ENCODE measurements at places on chromosomes 7 and 10.

DNA sequence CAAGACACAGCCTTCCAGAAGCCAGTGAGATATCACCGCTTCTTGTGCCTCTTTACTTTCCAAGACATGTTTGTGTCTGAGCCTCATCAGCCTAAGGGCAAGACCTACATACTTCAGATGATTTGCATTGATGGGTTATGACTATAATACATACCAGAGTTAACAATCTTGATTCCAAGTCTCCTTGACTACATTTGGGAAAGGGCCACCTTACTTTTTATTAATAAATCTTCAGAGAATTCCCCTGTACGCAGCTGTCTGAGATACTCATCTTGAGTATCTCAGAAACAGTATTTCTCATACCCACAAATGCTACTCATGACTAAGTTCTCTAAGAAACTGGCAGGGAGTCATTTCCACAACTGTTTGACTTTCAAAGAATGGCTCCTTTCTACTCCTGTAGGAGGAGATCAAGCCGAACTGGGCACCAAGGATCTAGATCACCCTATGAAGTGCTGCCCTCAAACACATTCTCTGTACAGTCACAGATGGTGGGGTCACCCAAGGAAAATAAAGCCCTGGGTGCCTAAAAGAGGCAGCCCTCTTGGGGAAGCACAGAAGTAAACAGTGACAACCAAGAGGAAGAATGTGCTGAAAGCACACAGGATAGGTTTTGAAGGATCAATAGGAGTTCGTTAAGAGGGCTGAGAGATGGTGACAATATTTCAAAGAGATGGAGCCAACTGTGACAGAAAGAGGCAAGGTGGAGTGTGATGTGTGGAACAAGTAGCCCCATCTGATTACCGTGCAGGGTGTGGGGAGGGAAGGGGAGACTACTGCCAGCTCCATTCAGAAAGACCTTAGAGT, 138.9 kb downstream of the JAZF1 start:
- DNase-seq, result no peak

GRCh38 chr10:82558014-82558607, 683.1 kb downstream of the NRG3 start:
- no peak for DNase-seq

DNA sequence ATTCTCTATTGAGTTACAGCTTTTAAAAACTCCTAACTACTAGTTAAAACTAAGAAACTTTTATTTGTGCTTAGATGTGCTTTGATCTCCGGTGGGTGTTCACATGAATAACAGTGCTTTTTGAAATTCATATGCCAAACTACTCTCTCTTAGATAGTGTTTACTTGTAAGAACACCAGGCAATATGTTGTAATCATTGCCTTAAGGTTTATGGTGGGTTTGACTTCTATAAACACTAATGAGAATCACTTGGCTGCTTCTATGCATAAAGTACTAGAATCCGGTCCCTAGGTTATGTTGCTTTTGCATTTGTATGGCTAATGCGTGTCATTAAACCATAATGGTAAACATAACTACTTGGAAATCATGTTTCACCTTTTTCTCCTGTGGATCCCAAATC, 203.9 kb upstream of the VSTM2A start:
- no peak for DNase-seq

GRCh38 chr10:127853868-127854768, 38.6 kb downstream of the CLRN3 start:
- DNase-seq, result peak; percentile 56

GRCh38 chr10:106387063-106387462, 777.4 kb downstream of the SORCS1 start:
- no peak for DNase-seq

DNA sequence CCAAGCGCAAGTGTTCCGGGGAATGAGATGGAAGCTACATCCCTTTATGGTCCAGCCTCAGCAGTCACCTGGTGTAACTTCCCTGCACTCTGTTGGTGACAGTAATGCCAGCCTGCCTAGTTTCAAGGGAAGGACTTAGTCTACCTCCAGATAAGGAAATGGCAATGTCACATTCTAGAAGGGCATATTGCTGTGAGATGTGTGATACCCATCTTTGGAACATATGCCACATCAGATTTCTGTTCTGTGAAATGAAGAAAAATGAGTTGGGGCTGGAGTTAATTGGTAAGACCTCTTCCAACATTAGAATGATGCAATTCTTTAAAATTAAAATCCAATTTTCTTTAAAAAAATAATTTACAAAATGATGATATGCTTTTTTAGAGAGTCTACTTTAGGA, 212.0 kb downstream of the LRMDA start:
- no peak for DNase-seq

- no peak for DNase-seq
Observed at GRCh38 chr7:2384354-2385243, 18.8 kb upstream of the CHST12 start.

- no peak for DNase-seq
Observed at GRCh38 chr7:34949361-34949760, 87.9 kb downstream of the DPY19L1 start.

DNA sequence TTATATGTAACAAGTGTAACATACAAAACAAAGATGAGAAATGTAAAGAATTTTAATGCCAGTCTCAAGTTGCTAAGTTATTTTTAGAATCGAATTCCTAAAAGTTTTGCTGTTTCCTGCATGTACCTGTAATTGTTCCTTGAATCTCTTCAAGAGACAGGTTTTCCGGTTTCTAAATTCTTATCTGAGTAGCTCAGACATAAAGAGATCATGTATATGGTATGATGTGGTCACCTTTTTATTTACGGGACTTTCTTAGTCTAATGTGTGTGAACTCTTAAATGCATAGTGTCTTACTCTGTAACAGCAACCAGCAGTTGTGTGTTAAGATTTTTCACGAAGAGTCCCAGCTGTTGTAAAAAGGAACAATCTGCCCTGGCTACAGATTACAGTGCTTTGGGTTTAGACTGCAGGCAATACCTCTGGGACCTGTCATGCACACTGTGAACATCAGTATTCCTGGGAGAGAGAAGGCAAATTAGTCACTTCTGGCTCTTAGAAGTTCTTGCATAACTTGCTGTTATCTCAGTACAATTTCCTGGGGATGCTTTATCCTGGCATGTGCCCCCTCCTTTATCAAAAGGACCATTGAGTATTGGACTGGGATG, 263.4 kb downstream of the BICC1 start:
- no peak for DNase-seq

DNA sequence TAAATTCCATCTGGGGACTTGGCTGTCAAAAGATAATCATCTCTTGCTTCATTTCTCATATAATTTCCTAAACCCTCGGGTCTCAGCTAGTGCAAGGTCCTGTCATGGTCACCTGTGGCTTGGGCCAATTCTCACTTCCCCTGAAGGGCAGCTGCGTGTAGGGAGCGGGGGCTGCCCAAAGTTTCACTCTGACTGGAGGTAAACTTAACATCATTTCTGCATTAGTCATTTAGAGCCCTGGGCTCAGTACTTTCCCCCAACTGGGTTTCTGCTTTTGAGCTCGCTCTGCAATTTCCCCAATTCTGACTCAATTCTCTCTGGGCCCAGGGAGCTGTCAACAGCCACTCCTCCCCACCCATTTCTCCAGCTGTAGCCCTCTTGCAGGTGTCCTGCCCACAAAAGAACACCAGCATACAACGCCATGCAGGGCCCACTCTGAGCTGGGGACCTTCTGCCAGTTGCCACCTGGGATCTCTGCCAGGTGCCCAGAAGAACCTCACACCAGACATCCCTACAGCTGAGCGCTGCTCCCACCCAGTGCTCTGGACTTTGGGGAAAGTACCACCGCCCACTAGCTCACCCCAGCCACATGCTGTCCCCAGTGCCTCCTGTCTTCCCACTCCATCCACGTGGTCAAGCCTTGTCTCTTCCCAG, 37.9 kb downstream of the VOPP1 start:
- peak; percentile 23 for DNase-seq

GRCh38 chr7:150994141-150994837, 3.5 kb downstream of the NOS3 start:
- DNase-seq, result no peak

DNA sequence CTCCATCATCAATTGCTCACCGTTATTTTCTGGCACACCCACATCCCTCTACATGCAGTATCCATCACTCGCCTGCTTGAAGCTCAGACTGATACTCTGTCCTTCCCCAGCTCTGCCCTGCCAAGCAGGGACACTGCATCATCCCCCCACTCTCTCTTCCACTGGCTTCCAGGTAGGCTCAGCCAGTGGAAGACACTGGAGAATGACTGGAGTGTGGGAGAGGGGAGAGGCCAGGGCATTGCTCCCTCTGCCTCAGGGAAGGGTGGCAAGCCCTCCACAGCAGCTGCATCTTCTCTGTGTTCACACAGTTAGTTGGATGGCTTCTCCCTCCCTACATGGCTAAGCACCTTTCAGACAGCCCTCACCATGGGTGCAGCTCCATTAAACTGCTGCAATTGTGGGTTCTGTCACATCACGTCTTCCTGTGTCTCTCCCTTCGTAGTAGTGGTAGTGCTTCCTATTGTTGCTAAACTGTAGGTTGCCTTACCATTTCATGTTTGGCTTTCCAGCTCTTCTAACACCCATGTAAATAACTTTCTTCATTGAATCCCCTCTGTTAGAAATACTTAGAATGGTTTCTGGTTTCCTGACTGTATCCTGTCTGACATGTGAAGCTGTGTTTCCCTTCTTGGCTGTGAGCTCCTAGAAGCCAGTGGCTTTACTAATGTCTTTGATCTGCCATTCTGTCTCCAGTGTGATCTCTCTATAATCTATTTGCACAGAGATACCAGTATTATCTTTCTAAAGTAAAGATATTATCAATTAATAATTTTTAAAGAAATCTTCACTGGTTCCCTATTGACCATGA, 483.7 kb upstream of the LRRN3 start:
- DNase-seq, result no peak

- DNase-seq, result peak; percentile 75
Observed at GRCh38 chr10:122374859-122375678, 561 bp downstream of the PLEKHA1 start.

- DNase-seq, result no peak
Observed at GRCh38 chr10:86410542-86411124, 44.0 kb upstream of the GRID1 start.

- DNase-seq, result no peak
Observed at GRCh38 chr10:110471566-110472139, 26.1 kb upstream of the DUSP5 start.

GRCh38 chr10:88702848-88703597, 3.0 kb upstream of the LIPK start:
- no peak for DNase-seq

DNA sequence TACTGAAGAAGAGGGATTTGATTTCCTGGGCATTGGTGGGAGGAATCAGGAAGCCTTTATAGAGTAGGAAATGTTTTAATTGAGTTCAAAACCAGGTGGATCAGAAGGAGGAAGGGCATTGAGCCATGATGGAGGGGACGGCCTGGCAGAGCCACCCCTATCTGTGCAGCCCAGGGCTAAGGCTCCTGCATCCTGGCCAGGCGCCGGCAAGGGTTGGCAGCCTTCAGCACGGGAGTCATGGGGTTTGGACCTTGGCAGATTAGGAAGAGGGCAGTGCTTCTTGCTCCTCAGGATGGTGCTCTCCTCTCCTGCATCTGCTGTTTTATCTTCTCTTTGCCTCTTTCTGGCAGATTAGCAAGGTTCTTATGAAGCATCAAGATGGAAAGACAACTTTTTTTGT, 12.5 kb downstream of the ZNF862 start:
- no peak for DNase-seq

- no peak for DNase-seq
Observed at GRCh38 chr10:73873838-73874215, 528 bp downstream of the CAMK2G start.

DNA sequence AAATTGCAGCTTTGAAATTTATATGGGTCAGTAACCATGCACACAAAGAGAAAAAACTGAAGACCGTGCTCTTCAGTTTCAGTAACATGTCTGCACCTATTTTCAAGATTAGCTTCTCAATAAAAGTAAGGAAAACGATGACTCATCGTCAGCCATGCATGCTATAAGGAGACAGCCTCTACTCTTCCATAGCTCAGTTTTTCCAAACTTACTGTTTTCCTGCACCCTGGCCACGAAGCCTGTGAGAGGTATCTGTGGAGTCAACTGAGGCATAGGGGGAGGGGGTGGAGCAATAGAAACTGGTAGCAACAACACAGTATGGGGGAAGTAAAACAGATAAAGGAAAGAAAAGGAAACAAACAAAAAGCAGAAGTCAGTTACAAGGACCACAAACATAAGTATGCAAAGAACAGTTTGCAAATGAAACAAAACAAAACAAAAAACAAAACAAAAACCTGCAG, 58.0 kb downstream of the PDSS1 start:
- DNase-seq, result no peak

DNA sequence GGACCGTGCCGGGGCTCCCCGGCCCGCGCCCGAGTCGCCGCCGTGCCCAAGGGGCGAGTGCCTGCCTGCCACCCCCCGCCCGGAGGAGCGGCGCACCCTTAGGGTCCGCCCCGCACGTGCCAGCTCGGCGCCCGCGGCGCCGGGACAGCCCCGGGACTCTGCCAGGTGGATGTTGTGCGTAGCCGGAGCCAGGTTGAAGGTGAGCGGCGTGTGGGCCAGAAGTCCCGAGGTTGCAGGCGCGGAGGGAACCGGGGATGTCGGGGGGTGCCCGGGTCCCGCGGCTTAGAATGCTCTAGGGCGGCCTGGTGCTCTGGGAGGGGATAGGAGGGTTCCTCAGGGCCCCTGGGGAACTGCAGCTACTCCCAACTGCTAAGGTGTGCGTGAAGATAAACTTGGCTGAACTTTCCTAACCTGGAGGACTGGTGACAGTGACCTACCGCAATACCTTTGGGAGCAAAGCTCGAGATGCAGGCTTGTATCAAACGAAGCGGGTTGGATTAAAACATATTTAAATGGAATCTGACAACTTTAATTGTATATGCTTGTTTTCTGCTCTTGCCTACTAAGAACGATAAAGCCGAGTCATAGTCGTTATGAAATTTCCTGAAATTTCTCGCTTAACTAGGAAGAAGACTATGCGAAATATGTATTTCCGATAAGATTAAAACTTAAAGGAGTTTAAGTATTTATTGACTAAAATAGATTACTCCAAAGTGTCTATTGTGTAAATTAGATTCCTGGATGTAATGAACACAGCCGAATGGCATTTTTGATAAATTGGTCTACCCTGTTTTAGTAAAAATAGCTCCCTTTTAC, at the start of gene CUX1:
Gene CUX1, plus strand, starts transcription at position 156 of the 816 bp plus-strand sequence. Its CDS starts 14 bp downstream, at position 170.
- DNase-seq, result no peak

DNA sequence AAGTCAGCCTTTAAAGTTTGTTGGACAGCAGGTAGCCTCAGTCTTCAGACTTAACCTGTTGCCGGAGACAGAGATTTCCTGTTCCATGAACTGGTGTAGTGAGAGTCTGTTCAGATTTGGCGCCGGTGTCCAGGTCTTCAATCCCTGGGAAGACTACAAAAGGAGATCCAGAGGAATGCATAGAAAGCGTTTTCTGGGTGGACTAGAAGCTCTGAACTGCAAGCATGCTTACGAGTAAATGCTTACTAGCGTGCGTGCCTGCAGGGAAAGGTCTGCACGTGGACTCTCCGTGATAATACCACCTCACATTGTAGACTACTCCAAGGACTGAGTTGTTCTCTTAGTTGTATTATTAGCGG, 878 bp downstream of the GLRX3 start:
- no peak for DNase-seq
